ENCODE measurements at places on chromosomes 4 and X. TPM values are rescaled to one million over a fixed set of nuclear protein-coding genes. Genes with fewer than 3 reads are reported as not detected.

Gene GSX2
- total RNA-seq: not detected

GRCh38 chrX:109347632-109348031 lies 134.3 kb downstream of the GUCY2F start:
- no peak for DNase-seq

Gene GPAT3
- total RNA-seq: 0.69 TPM

DNA sequence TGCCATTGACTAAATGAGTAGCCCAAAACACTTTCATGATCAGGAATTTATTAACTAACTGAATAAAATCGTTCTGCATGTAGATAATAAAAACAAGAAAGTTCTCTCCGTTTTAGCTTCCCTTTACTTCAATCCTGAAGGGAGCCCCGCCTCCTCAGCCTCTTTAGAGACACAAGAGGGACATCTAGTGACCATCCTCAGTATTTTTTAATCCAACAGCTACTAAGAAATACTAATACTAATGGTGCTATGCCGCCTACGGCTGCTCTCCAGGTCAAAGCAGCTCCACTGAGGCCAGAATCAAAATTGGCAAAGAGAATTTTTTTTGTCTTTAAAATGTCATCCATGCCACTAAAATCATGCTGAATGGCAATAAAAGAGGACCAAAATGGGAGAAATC lies 3.2 kb upstream of the PCDH19 start:
- DNase-seq: no peak

DNA sequence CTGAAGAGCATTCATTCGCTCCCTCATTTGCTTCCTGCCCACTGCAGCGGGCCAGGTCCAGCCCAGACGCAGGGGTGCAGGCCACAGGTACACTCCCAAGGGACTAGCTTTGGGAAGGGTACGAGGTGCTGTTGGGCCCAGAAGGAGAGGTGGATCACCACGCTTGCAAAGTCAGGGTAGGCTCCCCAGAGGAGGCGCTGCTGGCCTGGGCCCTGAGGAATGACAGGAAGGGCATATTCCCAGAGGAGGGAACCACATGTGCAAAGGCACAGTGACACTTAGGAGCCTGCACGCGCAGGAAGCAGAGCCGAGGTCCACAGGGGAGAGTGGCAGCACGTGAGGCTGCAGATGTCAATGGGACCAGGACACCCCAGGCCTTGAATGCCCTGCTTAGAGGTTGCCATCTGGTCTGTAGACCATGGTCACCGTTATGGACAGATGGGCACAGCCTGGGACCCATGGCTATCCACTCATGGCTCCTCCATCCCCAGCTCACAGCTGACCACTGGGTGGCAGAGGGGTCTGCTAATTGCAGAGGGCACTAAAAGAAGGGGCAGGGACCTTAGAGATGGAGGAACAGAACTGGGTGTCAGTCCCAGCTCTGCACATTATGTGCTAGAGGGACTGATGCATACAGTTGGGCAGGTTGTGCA lies 7.9 kb downstream of the HTRA3 start:
- DNase-seq: no peak

Gene SSX5
- not detected for total RNA-seq

Gene CYBB
- total RNA-seq: 38.3 TPM

Gene ARHGAP10
- total RNA-seq: 9.7 TPM

Gene ADGRL3
- total RNA-seq: 0.79 TPM

DNA sequence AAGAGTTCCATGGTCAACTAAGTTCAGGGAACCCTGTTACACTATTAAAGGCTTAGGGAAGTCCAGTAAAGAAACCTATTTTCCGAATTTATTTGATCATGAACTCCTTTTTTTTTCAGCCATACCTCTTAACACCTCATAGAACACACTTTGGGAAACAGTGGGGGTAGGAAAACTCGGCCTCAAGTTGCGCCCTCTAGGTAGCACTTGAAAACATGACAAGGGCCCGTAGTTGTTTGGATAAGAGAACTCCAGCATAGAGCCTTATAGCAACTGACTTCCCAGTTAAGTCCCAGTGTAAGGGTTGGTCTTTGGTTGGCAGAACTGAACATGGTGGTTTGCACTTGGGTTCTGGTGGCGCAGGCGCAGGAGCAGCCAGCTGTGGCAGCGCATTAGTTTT lies 14.4 kb downstream of the OGT start:
- no peak for DNase-seq

Measured in pancreas (tissue), 10 donors.